ENCODE measurements at places on chromosomes 2 and 18.
A peak's percentile ranks its signal among the peaks of the same experiment; 100 is the strongest.

GRCh38 chr2:16974688-16975087, 309.1 kb upstream of the CYRIA start:
- DNase-seq, result no peak

- no peak for DNase-seq
These were observed 60.1 kb downstream of the ST3GAL5 start for GRCh38 chr2:85828725-85829124.

GRCh38 chr2:224432003-224432579, 30.2 kb upstream of the FAM124B start:
- DNase-seq, result no peak

GRCh38 chr2:144438801-144439631, 80.9 kb downstream of the ZEB2 start:
- no peak for DNase-seq

DNA sequence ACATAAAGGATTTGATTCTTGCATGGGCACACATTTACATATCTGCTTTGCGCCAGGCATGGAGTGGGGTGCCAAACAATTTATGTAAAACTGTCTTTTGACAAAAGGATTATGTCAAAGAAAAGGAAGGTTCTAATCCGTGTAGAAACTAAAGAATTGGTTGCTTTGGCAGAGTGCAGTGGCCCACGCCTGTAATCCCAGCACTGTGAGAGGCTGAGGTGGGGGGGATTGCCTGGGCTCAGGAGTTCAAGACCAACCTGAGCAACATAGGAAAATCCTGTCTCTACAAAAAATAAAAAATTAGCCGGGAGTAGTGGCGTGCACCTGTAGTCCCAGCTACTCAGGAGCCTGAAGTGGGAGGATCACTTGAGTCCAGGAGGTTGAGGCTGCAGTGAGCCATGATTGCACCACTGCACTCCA, 1.1 kb upstream of the MTERF4 start:
- DNase-seq, result peak; percentile 13

GRCh38 chr2:150188177-150188576, 299.3 kb downstream of the RND3 start:
- DNase-seq, result no peak

DNA sequence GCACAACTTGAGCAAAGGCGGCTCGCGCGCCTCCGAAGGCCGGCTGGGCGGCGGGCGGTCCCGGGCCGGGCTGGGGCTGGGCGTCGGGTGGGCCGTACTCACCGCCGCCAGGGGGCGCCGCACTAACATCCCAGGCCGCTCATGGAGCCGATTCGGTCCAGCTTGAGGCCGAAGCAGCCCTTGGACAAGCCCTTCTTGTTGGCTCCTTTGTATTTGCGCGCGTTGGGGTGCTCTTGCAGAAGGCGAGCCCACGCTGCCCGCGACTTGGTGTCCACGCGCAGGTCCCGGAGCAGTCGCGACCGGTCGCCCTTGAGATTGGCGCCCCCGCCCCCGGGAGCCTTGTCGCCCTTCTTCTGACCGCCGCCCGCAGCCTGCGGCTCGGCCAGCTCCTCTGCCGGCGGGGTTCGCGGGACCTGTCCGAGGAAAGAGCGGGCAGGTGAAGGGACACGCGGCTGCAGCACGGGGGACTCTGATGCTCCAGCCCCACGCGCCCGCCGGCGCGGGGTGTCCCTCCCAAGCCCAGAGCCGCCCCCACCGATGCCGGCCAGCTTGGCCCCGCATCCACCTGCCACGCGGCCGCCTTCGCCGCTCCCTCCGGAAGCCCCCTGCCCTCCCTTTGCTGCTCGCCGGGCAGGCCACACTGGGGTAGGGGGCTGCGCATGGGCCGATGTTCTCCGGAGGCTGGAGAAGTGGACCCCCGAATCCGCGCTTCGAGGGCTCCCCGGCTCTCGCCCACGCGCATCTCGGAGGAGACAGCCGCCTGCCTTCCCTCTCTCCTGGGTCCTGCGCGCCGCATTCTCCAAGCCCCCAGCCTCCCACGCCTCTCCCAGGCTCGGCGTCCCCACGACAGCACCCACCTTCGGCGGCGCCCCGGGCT, 655 bp downstream of the NPPC start:
- DNase-seq, result peak; percentile 92

- peak; percentile 60 for DNase-seq
These were observed 107.6 kb upstream of the CYRIA start for GRCh38 chr2:16773080-16773713.

- no peak for DNase-seq
These were observed 10.4 kb downstream of the ADCY3 start for GRCh38 chr2:24909555-24910177.

DNA sequence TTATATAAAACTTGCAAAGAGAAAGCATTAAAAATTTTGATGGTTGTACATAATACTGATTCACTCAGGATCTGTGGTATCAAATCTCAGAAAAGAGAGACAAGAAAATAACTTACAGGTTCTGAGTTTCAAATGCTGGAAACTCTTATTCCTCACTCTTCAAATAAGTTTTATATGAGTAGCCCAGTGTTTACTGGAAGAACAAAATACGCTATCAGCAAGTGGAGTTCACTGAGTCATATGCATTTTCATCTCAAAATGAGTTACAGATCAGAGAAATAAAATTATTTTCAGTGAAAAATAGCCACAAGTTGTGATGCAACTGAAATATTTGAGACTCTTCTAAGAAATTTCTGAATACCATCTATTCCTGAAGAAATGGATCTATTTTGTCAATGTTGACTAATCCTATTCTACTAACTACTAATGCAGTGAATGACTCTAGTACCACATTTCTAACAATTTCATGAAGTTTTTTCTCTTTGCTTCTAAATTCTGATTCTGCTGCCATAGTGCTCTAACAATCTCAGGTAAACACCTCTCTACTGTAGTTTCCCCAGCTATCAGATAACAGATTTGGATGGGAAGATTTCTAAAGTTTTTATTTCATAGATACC, 391.7 kb downstream of the ZEB2 start:
- no peak for DNase-seq

DNA sequence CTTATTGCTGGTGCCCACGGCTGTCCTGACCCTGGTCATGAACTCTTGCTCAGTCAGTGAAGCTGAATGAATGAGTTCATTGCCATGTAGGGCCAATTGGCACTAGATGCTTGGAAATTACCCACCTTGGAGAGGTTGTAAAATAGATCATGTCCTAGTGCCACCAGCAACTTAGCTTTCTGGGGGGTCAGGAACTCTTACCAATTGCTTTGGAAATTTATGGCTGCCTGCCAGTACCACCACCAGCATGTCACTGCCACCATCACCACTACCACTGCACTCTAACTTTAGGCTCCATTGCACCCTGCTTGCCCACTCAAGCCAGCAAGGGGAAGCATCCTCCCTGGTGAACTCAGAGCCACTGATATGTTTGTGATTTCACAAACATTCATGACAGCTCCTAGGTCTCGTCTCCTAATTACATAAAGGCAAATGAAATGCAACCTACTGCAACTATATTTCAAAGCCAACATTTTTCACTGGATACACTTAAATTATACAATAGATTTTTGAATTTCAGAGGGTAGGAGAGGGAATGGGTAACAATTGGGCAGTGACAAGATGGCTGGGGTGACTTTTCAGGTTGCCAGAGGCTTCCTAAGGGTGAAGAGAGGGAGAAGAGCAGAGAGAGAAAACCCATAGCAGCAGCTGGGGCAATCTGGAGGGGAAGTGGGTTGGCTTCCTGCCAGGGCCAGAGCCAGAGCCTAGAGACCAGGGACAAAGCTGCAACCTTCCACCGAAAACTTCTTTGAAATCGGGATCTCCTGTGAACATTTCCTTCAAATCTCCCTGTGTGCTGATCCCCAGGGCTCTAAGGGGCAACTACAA, 3.5 kb upstream of the EMILIN1 start:
- DNase-seq, result no peak

DNA sequence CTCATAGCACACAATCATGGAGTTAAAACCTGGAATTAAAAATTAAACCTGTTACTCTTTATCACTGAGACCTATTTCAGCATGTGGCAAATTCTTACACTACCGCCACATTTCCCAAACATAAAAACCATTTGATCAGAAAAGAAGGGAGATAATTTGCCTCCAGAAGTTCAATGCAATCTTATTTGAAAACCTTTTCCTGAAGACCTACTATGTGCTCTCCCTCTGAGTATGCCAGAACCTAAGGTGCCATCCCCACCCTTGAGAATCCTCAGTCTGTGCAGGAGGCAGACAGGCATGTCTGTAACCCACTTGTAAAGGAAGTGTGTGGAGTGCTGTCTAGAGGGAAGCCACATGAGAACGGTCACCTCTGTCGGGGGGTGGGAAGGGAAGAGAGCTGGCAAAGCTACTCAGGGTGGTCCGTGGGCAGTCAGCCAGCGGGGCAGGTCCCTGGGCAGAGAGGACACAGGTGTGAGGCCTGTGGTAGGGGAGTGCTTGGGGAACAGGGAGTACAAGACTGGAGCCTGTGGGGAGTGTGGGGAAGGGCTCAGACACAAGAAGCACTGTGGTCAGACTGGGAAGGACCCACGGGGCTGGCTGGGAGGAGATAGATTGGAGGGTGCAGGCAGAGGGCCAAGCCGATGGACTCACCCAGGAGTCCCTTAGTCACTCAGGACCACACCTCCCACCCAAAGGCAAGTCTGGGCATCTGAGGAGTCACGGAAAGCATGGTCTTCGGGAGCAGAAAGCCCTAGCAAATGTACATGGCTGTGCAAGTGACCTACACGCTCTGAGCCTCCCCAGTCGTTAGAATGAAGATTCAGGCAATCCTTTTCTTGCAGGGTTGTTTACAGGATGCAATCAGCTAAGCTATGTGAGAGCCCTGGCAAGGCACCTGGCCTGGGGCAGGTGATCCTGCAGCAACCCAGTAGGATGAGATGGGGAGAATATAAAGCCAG, 22.8 kb downstream of the CRACDL start:
- DNase-seq, result peak; percentile 10

GRCh38 chr18:46562674-46563192, 94.3 kb downstream of the LOXHD1 start:
- no peak for DNase-seq

DNA sequence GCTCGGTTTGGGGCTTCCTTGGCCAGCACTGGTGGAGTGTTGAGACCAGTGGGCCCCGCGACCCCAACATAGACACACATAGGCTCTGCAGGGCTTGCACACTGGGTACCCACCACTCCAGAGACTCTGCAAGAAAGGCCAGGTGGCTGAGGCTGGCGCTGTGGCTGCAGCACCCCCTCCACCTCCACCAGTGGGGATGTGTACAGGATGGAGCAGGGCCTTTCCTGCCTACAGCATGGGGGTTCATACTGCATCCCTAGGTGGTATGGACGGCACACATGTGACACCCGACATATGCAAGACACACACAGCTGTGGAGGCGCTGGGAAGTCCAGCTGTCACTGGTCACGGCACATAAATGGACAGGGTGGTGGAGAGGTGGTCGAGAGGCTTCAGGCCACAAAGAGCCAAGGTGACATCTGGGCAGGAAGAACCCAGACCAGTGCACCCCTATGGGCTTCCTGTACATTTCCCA, 1.3 kb downstream of the RNPEPL1 start:
- DNase-seq, result no peak

DNA sequence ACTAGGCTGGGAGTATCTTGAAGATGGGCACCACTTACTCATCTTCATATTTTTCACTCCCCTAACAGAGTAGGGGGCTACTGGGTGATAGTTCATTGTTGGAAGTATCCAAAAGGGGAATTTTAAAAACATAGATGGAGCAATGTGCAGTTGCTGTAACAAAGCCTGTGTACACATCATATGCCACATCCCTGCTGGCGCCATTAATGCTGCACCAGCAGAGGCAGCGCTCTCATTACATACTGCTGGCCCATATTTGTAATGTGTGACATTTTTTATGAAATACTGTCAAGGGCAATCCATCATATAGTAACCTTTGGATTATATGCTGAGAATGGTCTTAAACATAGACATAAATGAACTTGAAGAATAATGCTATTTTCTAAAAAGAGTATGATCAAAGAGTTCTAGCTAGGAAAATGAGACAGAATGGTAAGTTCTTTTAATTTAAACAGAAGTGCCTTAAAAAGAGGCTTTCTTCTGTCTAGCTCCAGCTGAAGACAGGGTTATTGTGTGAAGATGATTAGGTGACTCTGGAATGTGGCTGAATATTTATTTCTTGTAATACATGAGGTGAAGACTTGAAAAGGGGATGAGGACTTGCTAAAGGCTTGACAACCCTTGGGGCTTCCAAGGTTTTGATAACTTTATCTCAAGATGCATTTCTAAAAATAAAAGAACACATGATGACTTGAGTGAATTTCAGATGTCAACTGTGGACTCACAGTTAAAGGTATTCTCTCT, 2.4 kb upstream of the TMEM178A start:
- DNase-seq, result no peak

DNA sequence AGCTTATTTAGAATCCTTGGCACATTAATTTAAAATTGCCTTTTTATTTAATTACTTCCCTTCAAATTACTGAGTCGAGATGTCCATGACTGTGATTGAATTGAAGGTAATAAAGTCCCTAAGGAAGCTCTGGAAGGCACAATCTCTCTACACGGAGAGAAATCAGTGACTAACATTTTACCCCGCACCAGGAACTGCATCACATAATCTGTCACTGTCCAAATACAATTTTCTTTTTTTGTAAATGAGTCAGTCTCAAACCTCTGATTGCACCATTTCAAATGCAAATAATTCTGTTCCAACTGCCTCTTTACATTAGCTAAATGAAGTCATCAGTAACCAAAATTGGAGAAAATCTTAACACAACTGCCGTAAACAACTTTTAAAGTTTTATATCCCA, 311.9 kb downstream of the CCDC178 start:
- no peak for DNase-seq

DNA sequence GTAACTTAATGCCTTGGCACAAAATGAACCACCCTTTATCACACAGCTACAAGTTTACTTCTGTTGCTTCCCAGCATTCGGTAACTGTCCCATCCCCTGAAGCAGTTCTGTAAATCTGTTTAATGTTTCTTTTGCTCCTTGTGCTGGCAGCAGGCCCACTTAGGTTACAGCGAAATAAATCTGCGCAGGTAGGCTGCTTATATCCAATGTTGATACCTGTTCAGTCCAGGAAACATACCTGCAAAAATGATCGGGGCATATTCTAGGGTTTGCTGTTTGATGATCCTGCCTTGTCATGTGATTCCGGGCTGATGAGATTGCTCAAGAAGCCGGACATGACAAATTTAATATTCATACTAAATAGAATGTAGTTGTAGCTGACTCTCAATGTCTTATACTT, 23.3 kb downstream of the PELI1 start:
- no peak for DNase-seq

GRCh38 chr2:75870651-75871137, 160.0 kb upstream of the GCFC2 start:
- no peak for DNase-seq

DNA sequence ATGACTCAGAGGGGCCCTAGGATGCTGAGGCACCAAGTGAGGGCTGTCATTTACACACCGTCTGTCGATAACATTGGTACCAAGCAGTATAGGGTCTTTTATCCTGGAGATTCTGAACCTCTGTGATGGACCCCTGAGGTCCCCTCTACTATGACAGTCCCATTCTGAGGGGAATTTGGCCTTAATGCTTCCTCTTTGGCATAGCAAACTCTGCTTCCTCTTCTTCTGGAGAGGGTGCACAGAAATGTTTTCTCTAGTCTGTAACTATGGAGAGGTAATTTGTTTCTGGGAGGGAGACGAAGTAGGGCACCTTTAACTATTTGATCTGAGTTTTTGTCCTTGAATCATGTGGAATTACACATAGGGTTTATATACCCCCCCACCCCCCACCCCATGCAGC, 44.8 kb downstream of the INPP4A start:
- DNase-seq, result no peak
